Heart left ventricle (tissue), 16 donors: ENCODE measurements at places on chromosomes 3 and 15.
A peak's percentile ranks its signal among the peaks of the same experiment; 100 is the strongest.

- DNase-seq: no peak
Observed at GRCh38 chr3:196927571-196928453, 14.5 kb downstream of the NCBP2 start.

DNA sequence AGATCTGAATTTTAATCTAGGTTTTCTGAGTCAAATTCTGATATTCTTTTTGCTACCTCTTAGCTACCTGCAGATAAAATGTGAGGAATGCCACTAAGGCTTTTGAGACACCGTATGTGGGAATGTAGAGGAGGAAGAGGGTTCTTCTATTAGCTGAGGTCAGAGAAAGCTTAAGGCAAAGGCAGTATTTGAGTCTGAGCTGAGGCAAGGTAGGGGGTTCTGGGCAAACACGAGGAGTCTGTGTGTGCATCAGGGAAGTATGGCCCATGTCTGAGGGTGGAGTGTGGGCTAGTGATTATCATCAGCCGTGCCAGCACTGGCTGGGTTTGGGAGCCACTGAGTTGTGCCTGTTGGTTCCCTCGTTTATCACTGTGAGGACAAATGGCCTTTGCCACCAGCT is 181.1 kb downstream of the SOX2 start:
- DNase-seq: no peak

DNA sequence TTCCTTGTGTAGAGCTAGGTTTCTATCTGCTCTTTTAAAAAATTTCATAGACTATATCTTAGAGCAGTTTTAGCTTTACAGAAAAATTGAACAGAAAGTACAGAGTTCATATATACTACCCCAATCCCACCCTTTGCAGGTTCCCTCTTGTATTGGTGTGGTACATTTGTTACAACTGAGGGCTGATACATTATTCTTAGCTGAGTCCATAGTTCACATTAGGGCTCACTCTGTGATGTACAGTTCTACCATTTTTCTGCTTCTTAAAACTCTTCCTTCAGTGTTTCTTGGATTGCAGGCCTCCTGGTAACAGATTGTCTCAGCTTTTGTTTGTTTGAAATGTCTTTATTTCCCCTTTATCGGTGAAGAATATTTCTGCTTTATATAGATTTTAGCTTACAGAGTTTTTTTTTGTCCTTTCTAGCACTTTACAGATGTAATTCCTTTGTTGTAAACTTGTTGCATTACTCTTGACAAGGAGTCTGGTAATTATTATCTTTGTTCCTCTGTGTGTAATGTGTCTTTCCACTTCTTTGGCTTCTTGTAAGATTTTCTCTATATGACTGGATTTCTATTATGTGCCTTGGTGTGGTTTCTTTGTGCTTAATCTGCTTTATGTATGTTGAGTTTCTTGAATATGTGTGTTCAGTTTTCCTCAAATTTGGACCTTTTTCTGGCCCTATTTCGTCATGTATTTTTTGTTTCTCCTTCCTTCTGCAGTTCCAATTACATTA is 25.3 kb downstream of the MEF2A start:
- DNase-seq: no peak

DNA sequence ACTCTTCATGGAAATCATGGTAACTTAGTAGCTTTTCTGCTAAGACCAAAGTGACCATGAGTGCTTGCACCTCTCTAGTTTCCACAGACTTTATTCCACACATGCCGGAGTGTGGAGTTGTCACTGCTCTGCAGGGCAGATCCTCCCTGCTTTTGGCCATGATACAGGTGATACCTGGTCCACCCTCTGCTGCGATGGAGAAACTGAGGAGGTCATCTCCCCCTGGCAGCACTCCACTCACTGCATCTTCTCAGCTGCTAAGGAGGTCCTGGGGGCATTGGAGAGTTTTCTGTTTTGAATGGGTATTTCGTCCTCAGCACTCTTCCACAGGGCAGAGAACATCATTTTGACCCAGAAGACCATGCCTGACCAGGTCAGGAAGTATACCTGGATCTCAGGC is 31.1 kb downstream of the RBM5 start:
- DNase-seq: no peak

- DNase-seq: no peak
Observed at GRCh38 chr15:96818861-96819260, 488.4 kb downstream of the NR2F2 start.

GRCh38 chr3:60839246-60839645 is 412.0 kb downstream of the FHIT start:
- no peak for DNase-seq

DNA sequence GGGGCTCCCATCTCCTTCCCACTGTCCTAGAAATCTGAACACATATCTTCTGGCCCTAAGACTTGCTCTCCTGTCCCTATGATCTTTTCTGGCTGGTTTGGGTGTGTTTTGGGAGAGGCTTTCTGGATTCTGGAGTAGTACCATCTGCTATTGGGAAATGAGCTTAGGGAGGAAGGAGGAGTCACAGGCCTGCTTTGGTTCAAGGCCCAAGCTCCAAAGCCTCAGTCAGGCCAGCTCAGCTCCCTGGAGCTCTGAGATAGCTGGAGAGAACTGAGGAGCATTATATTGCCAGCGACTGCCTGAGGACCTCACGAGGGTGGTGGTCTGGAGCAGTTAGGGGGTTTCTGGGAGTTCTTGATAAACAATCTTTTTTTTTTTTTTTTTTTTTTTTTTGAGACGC is 18.7 kb downstream of the RASGRF1 start:
- DNase-seq: no peak

GRCh38 chr3:106261396-106261795 is 392.6 kb upstream of the CBLB start:
- no peak for DNase-seq

DNA sequence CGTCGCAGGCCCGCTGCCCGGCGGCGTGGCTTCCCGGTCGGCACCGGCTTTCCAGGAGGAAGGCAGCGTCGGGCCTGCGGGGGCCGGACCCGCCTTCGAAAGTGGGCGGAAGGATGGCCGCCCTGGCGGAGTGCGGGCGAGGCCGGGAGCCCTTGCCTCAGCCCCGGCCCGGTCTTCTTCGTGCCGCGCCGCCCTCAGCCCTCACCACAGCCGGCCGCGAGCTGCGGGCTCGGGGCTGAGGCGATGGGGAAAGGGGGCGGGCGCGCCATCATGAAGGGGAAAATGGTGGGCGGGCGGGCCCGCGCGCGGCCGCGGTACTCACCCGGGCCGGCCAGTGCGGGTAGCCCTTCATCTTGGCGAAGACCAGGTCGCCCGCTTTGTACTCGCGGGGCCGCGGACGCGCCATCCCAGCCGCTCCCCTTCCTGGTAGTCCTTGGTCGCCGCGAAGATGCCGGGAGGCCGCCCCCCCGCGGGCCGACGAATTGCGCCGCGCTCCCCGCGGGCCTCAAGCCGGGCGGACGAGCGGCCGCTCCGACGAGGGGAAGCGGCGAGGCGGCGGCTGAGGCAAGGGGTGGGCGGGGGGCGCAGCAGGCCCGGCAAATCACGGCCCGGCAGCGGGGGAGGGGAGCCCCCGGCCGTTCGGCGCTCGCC is 489 bp downstream of the HDGFL3 start:
- peak; percentile 46 for DNase-seq

- DNase-seq: no peak
Observed at GRCh38 chr3:150933473-150933995, 28.3 kb upstream of the MINDY4B start.

DNA sequence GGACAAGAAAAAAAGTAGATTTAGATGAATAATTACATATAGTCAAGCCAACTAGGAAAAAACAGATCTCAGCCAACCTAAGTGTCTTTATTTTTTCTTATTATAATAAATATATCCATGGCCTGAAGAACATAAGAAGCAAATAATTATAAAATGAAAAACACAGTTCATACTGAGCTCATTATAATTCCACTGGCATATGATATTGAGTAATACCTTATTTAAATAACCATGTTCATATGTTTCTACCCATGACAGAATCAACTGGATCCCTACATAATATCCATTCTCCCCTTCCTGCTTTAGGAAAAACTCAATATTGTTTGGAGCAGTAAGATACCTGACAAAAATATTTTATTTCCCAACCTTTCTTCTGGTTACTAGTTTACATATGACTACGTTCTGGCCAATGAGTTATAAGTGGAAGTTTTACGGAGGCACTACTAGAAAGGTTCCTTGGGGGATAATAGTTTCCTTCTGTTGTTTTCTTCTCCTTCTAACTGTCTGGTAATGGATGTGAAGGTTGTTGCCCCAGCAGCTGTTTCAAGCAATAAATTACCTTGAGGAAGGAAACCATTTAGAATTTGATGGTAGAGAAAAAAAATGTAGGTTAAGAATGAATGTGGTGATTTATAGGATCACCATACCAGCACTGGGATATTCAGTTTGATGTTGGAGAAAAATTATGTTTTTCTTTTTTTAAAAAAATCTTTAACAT is 184.1 kb upstream of the MBNL1 start:
- DNase-seq: no peak

- no peak for DNase-seq
Observed at GRCh38 chr15:39244776-39245175, 336.1 kb upstream of the THBS1 start.

- DNase-seq: no peak
Observed at GRCh38 chr3:42608581-42608980, 8.1 kb downstream of the NKTR start.

DNA sequence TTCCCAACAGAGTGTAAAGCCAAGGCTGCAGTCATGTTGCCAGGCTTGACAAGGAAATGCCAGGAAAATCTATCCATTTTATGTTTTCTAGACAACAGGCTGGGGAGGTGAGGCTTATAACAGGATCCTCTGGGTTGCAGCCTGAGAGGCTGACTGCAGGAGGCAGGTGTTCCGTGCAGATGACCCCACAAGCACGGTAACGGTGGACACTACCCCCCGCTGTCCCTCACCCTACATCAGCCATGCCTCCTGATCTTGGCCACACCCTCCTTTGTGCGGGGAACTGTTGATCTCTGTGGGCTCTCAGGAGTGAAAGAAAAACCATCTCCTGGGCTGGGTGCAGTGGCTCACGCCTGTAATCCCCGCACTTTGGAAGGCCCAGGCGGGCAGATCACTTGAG is 68.0 kb upstream of the ADPGK start:
- DNase-seq: no peak

DNA sequence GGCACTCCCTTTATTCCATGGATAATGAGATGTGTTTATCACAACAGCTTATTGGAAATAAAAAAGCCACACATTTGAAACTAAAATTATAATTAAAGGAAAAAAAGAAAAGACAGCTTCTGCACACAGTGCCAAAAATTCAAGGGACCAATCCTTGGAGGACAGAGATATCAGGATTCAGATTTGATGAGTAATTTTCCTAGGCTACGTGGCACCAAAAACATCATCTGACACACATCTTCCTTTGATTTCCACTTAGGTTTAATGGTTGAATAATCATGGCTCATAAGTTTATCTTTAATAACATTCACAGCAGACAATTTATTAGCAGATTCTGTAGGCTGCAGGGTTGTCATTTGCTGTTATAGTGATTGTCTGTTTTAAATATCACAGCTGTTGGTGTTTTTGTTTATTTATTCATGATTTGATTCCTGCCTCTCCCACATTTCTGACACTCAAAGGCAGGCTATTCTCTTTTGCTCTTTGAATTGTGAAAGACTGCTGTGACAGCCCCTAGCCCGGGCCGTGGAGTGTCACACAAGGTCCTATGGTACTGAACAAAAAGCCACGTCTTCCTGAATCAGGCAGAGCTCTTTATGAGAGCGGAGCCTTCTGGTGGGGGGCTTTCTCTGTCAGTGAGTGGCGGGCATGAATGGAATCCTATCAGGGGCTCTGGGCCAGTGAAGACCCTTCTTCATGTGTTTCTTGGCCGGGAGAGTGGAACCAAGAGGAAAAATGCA is 708.5 kb downstream of the SQOR start:
- DNase-seq: no peak

GRCh38 chr3:43239755-43240154 is 46.6 kb upstream of the SNRK start:
- DNase-seq: no peak

GRCh38 chr15:33101036-33101435 is 93.5 kb downstream of the FMN1 start:
- no peak for DNase-seq

DNA sequence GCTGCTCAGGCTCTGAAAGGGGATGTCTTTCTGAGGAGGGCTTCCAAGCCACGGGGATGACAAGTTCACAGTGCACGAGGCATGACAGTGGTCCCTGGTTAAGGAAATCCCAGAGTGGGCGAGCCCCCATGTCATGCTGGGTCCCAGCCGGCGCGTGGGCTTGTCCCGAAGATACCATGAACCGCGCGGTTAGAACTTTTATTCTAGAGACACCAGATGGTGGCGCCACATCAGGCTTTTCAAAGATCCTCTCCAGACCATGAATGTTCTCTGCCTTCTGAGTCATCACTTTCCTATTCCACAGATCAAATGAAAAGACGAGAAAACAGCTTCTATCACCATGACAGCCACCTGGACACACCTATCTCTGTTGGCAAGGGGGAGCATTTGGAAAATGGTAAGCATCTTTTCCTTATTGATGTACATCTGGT is 227.8 kb upstream of the LYSMD4 start:
- DNase-seq: no peak

- no peak for DNase-seq
Observed at GRCh38 chr15:55362641-55363040, 43.6 kb downstream of the PIGB start.

- no peak for DNase-seq
Observed at GRCh38 chr15:66004618-66005262, 135.4 kb downstream of the RAB11A start.

- no peak for DNase-seq
Observed at GRCh38 chr3:29438580-29438979, 157.7 kb downstream of the RBMS3 start.

GRCh38 chr3:143963946-143964345 is 7.7 kb upstream of the DIPK2A start:
- no peak for DNase-seq

GRCh38 chr3:58346368-58346767 is 13.7 kb downstream of the PXK start:
- DNase-seq: no peak

- no peak for DNase-seq
Observed at GRCh38 chr15:65580287-65580686, 30.6 kb downstream of the INTS14 start.

GRCh38 chr3:108403198-108403597 is 106.8 kb downstream of the HHLA2 start:
- DNase-seq: no peak

- peak; percentile 4 for DNase-seq
Observed at GRCh38 chr15:25172691-25173090, 217.9 kb downstream of the SNRPN start.

DNA sequence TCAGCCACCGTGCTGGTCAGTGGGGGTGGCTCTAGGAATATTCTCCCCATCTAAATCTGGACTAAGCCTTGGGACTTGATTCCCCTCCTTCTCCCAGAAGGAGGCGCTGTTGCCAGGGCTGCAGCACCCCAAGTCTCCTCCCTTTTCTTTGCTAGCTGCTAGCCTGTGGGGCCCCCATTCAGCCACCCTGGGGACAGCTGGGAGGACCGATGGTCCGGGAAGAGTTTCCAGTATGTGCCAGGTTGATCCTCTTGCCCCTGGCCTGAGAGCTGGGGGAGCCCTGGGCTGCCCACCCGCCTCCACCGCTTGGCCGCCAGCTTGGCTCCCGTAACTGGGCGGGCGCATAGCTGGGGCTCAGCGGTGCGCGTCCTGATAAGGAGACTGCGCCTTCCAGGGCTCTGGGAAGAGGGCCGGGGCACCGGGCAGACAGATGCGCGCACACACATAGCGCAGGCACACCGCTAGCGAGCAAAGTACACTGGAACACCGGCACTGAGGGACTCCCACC is 4.2 kb downstream of the SMAD6 start:
- peak; percentile 71 for DNase-seq

- no peak for DNase-seq
Observed at GRCh38 chr15:63426552-63426951, 44.9 kb upstream of the CA12 start.
